ENCODE measurements at places on chromosomes 1 and 21.

- no peak for DNase-seq
Measured at GRCh38 chr1:16440131-16440469, 424 bp upstream of the NECAP2 start.

DNA sequence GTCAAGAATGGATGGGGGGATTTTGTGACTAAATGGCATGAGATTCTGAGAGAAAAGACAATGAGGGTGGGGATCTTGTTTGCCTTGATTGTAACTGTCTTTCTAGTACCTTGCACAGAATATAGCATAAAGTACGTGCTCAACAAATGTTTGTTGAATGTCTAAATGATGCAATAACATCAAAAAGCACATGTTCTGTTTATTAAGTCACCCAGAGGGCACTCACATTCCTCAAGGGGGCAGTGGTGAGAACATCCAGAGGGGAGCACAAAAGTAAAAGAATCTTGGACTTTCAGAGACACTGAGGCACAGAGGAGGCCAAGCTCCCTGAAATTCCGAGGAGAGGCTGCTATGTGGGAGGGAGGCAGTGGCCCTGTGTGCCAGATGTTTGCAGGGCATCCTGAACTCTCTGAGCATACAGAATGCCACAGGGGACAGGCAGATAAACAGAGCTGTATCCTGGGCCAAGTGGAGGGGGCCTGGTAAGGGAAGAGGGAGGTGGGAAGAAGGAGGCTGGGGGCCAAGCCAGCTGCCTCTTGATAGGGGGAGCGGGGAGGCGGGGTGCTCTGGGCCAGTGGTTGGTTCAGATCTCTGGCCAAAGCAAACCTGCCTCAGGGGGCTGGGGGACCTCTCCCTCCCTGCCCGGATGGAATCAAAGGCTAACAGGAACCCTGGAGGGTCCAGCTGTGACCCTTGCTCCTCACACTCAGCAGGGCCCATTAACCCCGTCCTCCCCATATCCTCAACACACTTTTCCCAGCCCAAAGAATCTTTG lies 6.5 kb upstream of the ATP1A2 start:
- DNase-seq: no peak

GRCh38 chr1:4657960-4658541 lies 3.6 kb downstream of the AJAP1 start:
- DNase-seq: no peak

DNA sequence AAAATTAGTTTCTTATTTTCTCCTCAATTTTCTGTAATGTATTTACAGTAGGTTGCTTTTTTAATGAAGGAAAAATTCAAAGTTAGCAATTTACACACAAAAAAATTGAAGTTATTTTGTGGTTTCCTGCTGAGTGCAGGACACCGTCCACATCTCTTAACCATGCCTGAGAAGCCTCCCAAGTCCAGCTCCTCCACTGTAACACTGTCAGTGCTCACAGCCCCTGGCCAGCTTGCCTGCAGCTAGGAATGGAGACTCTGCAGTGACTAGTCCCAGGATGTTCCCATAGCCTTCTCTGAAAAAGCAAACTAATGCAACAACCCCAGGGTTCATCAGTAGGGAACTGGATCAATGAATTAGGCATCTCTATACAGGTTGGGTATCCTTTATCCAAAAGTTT lies 3.5 kb downstream of the A3GALT2 start:
- no peak for DNase-seq

DNA sequence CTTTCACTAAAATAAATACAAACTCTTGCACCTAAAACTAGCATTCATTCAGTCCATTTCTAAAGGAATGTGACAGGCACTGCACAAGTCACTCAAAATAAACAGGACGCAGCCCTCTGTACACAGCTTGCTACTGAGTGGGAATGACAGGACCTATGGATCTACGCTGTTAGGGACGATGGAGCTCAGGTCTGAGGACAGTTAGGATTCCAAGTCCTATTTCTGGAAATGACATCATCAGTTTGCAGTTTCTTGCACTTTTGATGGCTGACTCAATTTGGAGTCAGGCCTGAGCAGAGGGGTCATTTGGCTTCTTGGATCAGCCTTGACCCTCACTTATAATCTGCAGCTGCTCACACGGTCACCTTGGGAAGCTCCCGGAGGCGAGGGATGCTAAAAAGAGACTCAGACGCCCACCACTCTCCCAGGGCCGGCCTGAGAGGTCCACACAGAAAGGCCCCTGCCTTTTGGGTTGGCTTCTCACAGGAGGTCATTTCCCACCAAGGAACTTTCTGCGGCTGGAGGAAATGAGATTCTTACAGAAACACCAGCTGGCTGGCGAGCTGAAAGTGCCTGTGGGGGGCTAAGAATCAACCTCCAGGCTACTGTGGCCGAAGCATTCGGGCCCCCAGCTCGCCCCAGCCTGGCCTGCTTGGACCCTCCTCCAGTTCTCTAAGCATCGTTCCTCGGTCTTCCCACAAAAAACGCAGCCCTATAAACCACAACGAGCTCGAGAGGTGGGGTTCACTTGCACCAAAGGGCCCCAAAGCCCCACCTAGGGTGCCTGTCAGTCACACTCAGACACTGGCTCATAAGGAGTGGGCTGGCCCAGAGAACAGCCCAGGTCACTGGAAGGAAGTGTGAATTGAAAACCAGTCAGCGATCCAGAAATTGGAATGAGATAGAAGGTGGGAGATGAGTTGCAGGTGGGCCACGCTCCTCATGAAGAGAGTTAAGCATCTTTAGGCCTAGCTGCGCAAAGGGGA lies 8.9 kb upstream of the PDE9A start:
- no peak for DNase-seq

All from thoracic aorta (tissue), 2 donors.